ENCODE measurements at places on chromosomes 3 and 15. TPM values are rescaled to one million over a fixed set of nuclear protein-coding genes. Genes with fewer than 3 reads are reported as not detected.

SHC4 gene
- not detected for total RNA-seq

DNA sequence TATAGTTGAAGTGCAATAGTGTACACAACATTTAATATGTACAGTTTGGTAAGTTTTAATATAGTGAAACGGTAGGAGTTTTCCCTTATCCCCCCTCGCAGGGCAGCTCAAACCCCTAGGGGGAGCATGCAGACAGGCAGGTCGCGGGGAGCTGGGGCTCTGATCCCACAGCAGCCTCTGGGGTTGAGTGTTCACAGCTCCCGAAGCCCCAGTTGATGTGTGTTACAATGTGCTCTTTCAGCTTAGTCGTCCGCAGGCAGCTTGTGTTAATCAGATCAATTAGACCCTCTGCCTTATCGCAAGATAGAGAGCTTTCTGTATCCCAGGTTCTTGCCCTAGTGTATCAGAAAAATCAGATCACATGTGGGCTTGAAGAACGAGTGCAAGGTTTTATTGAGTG is 143.1 kb upstream of the CHRNA7 start:
- H3K36me3 ChIP-seq: no peaks in the 10 kb centered on the region
- DNase-seq: no peak
- H3K27ac ChIP-seq: no peak overlapping the region
- H3K4me3 ChIP-seq: no peak overlapping the region
- no peaks in the 10 kb centered on the region for H3K27me3 ChIP-seq

GRIP2 gene
- total RNA-seq: not detected

GRCh38 chr15:72796210-72796514 is 12.6 kb upstream of the ADPGK start:
- no peaks in the 10 kb centered on the region for H3K36me3 ChIP-seq
- peaks cover 13% of the 10 kb centered on the region for H3K4me1 ChIP-seq
- H3K27me3 ChIP-seq: peaks cover 13% of the 10 kb centered on the region
- DNase-seq: no peak
- no peak overlapping the region for H3K27ac ChIP-seq

- H3K4me1 ChIP-seq: no peaks in the 10 kb centered on the region
- H3K27me3 ChIP-seq: no peaks in the 10 kb centered on the region
- H3K4me3 ChIP-seq: no peak overlapping the region
- H3K36me3 ChIP-seq: no peaks in the 10 kb centered on the region
- no peak overlapping the region for H3K27ac ChIP-seq
- DNase-seq: no peak
Observed at GRCh38 chr3:159788291-159788690, 200.3 kb upstream of the IL12A start.

DNA sequence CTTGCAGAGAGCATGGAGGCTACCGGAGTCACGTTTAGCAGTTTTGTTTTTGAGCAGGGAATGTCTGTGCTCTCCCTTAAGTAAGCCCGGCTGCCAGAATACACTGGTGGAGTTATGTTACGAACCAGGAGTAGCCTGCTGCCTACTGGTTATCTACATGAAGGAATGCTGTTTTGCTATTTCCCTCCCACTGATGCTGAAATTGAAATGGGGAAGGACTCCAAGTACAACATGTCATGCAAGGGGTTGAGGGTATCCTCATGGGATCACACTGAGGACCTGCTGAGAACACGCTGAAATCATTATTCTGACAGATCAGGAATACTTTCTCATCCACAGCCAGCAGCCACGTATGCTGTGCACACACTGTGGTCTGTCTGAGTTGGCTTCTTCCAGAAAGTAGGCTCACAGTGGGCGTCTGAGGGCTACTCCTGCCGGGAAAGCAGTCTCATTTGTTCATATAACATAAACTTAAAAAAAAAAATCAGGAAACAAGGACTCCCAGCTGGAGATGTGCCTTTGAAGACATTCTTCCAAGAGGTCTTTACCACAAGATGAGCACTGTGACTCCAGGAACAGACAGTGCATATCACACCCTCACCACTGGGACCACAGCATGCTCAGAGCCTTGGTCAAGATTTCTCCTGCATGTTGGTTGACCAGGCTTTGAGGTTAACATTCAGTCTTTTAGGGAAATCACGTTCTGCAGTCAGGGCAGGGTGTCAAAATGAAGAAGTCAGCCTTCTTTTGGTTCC is 300.4 kb upstream of the RASGRP1 start:
- no peaks in the 10 kb centered on the region for H3K36me3 ChIP-seq
- no peak for DNase-seq
- H3K27ac ChIP-seq: no peak overlapping the region

GRCh38 chr3:21944251-21944650 is 193.2 kb upstream of the ZNF385D start:
- no peak for DNase-seq
- no peaks in the 10 kb centered on the region for H3K4me1 ChIP-seq
- no peak overlapping the region for H3K27ac ChIP-seq
- H3K36me3 ChIP-seq: no peaks in the 10 kb centered on the region

- H3K27ac ChIP-seq: no peak overlapping the region
- peaks cover 5% of the 10 kb centered on the region for H3K36me3 ChIP-seq
- no peak for DNase-seq
- no peak overlapping the region for H3K4me3 ChIP-seq
Observed at GRCh38 chr3:188207941-188208515, 54.1 kb downstream of the LPP start.

DNA sequence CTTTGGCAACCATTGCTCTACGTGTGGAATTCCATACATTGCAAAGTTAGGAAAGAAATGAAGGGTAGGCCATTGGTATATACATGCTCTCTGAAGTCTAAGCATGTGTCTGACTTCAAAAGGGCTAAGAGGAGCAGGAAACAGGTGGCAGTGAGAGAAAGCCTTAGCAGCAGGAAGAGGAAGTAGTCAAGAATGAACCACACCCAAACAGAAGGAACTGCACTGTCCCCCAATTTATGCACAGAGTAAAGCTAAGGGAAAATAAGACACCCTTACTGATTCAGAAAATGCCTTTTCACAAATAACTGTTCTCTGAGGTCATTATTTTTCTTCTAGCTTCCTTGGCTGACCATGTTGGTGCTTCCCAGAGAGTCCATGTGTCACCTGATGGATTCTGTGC is 575.4 kb downstream of the NTRK3 start:
- no peaks in the 10 kb centered on the region for H3K36me3 ChIP-seq
- no peaks in the 10 kb centered on the region for H3K4me1 ChIP-seq
- peak; percentile 79 for DNase-seq
- no peak overlapping the region for H3K4me3 ChIP-seq
- no peaks in the 10 kb centered on the region for H3K27me3 ChIP-seq

FANCD2OS gene
- total RNA-seq: not detected

DNA sequence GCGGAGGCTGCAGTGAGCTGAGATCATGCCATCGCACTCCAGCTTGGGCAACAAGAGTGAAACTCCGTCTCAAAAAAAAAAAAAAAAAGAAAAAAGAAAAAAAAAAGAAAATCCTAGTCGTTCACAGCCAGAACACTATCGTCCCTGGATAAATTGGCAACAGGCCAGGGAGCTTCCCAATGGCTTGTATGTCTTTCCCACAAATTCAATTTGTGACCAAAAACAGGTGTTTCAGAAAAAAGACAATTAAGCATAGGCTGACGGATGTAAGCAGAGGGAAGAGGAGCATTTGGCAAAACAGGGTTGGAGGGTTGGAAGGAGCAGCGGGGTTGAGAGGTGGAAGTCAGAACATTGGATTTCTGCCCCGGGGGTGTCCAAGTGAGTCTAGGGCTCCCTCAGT is 8.5 kb downstream of the EPB42 start:
- H3K4me3 ChIP-seq: no peak overlapping the region
- no peak for DNase-seq
- no peaks in the 10 kb centered on the region for H3K4me1 ChIP-seq
- no peaks in the 10 kb centered on the region for H3K36me3 ChIP-seq
- H3K27ac ChIP-seq: no peak overlapping the region
- peaks cover 2% of the 10 kb centered on the region for H3K27me3 ChIP-seq

GHRL gene
- 1.1 TPM for total RNA-seq

FILIP1L gene
- 0.37 TPM for total RNA-seq

MUC20 gene
- total RNA-seq: 1.5 TPM

WDR72 gene
- total RNA-seq: not detected

CCDC39 gene
- not detected for total RNA-seq

TIGIT gene
- 72.8 TPM for total RNA-seq

DNA sequence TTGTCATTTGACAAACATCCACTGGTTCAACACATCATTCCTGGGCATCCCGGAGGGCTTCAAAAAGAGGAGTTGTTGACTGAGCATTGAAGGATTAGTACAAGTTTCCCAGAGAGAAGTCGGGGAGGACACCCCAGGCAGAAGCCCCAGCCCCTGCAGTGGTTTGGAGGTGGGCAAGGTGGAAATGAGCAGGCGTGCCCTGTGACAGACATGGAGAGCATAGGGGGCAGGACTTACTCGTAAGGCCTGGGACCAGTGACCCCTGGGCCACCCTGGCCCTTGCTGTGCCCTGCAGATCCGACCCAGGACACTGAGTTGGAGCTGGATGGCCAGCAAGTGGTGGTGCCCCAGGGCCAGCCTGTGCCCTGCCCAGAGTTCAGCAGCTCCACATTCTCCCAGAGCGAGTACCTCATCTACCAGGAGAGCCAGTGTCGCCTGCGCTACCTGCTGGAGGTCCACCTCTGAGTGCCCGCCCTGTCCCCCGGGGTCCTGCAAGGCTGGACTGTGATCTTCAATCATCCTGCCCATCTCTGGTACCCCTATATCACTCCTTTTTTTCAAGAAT is 5.9 kb downstream of the PARP3 start:
- no peaks in the 10 kb centered on the region for H3K27me3 ChIP-seq
- no peak overlapping the region for H3K27ac ChIP-seq
- no peak for DNase-seq
- H3K4me1 ChIP-seq: peaks cover 3% of the 10 kb centered on the region

- no peak overlapping the region for H3K27ac ChIP-seq
- no peaks in the 10 kb centered on the region for H3K36me3 ChIP-seq
- no peaks in the 10 kb centered on the region for H3K27me3 ChIP-seq
- no peaks in the 10 kb centered on the region for H3K4me1 ChIP-seq
Observed at GRCh38 chr3:41418961-41419691, 219.8 kb downstream of the CTNNB1 start.

DNA sequence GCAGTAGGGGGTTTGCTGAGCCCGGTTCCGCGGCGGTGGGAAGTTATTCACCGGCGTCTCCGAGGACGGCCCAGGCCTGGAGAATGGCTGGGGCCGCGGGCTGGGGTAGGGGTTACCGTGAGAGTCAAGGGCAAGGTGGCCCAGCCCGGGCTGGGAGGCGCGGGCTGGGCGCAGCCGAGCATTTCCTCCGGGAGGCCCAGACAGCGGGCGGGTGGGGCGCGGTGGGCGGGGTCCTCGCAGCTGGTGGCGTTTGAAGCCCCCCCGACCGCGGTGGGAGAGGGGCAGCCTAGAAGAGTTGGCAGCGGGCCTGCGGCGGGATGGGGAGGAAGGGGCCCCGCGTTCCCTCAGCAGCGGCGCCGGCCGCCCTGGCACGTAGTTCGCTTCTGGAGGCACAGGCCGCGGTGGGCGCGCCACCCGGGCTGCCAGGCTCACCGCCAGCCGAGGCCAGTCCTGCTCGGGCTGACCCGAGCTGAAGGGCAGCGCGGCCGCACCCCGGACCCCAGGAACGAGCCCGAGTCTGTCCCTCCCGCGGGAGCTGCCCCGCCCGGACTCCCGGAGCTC is 960 bp upstream of the KLF13 start:
- H3K4me1 ChIP-seq: peaks cover 32% of the 10 kb centered on the region
- H3K36me3 ChIP-seq: peaks cover 3% of the 10 kb centered on the region
- no peak overlapping the region for H3K4me3 ChIP-seq
- peak; percentile 77 for DNase-seq
- H3K27ac ChIP-seq: peak overlapping the region; percentile 99
- H3K27me3 ChIP-seq: no peaks in the 10 kb centered on the region

- no peaks in the 10 kb centered on the region for H3K4me1 ChIP-seq
- no peak overlapping the region for H3K4me3 ChIP-seq
- no peaks in the 10 kb centered on the region for H3K27me3 ChIP-seq
- no peaks in the 10 kb centered on the region for H3K36me3 ChIP-seq
- H3K27ac ChIP-seq: no peak overlapping the region
Observed at GRCh38 chr15:93519599-93519998, 430.6 kb upstream of the RGMA start.

- H3K27me3 ChIP-seq: no peaks in the 10 kb centered on the region
- H3K36me3 ChIP-seq: no peaks in the 10 kb centered on the region
- H3K27ac ChIP-seq: no peak overlapping the region
- H3K4me1 ChIP-seq: no peaks in the 10 kb centered on the region
Observed at GRCh38 chr3:89260721-89261120, 153.3 kb downstream of the EPHA3 start.

LARP6 gene
- not detected for total RNA-seq

PDZRN3 gene
- total RNA-seq: not detected

ATP13A4 gene
- 1.6 TPM for total RNA-seq

DNA sequence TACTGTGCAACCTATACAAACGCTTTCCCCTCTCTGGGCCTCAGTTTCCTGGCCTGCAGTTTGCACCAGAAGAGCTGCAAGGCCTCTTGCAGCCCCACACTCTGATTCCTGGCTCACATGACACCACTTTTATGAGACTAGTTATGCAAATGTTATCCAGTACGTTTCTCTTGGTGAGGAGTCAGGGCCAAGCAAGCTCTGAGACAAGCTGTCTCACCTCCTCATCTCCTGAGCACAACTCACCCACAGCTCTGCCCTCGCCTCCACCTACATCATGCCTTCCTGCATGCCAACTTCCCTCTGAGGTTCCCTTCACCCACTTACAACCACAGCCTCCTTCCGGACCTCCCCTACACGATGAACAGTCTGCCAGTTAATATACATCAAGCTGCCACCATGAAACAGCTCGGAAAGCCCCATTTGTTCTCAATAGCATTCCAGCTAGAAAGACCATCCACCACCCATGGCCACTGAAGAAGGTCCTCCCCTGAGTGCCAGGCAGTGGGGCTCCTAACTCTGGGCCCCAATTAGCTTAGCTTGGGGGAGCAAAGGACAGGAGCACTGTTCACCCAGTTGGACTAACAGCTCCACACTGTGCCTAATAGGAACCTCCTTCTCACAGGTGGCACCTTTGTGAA is 25.0 kb downstream of the CRYGS start:
- H3K27me3 ChIP-seq: no peaks in the 10 kb centered on the region
- peak; percentile 85 for DNase-seq
- no peaks in the 10 kb centered on the region for H3K36me3 ChIP-seq
- H3K4me1 ChIP-seq: peaks cover 59% of the 10 kb centered on the region

- no peaks in the 10 kb centered on the region for H3K27me3 ChIP-seq
- no peaks in the 10 kb centered on the region for H3K36me3 ChIP-seq
- no peak overlapping the region for H3K27ac ChIP-seq
- H3K4me1 ChIP-seq: no peaks in the 10 kb centered on the region
- no peak overlapping the region for H3K4me3 ChIP-seq
- no peak for DNase-seq
Observed at GRCh38 chr3:29537889-29538609, 257.2 kb downstream of the RBMS3 start.

NEK10 gene
- total RNA-seq: 3.9 TPM

- H3K4me1 ChIP-seq: no peaks in the 10 kb centered on the region
- no peak for DNase-seq
- H3K27ac ChIP-seq: no peak overlapping the region
- H3K36me3 ChIP-seq: peaks cover 52% of the 10 kb centered on the region
Observed at GRCh38 chr3:101735833-101736232, 11.4 kb downstream of the CEP97 start.

- H3K4me1 ChIP-seq: peaks cover 25% of the 10 kb centered on the region
- no peak overlapping the region for H3K4me3 ChIP-seq
- H3K27me3 ChIP-seq: no peaks in the 10 kb centered on the region
- no peak for DNase-seq
- peaks cover 10% of the 10 kb centered on the region for H3K36me3 ChIP-seq
Observed at GRCh38 chr3:51998774-51999173, 3.1 kb upstream of the RPL29 start.

- DNase-seq: no peak
- no peaks in the 10 kb centered on the region for H3K36me3 ChIP-seq
- H3K4me1 ChIP-seq: no peaks in the 10 kb centered on the region
- H3K27me3 ChIP-seq: no peaks in the 10 kb centered on the region
Observed at GRCh38 chr15:89768071-89768500, 8.0 kb upstream of the MESP2 start.
